Frontal cortex (tissue), 4 donors: ENCODE measurements at places on chromosomes 2 and 18. TPM values are rescaled to one million over a fixed set of nuclear protein-coding genes. Genes with fewer than 3 reads are reported as not detected.
A peak's percentile ranks its signal among the peaks of the same experiment; 100 is the strongest.

DNA sequence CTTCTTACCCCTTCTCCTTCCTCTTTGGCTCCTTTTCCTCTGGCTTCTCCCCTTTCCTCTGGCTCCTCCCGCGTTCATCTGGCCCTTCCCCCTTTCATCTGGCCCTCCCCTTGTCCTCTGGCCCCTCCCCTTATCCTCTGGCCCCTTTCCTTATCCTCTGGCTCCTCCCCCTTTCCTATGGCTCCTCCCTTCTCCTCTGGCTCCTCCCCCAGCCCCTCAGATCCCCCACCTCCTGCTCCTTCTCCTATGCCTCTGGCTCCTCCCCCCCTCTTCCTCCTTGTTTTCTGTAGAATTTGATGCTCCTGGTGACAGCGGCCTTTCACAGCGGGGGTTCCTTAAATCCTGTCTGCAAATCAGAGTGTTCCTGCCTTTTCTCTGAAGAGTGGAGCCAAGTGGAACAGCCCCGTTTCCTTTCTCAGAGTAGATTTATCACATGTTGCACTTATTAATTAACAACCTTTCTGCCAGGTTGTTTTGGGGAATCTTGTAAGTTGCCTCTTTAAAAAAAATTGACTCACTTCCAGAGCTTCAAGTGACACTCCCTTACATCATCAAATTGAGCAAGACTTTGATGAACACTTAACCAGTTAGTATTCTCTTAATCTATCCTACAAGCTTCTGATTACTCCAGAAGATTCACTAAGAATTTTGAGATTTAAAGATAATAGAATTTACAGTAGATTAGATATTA is 27.9 kb downstream of the FABP1 start:
- DNase-seq, result no peak

DNA sequence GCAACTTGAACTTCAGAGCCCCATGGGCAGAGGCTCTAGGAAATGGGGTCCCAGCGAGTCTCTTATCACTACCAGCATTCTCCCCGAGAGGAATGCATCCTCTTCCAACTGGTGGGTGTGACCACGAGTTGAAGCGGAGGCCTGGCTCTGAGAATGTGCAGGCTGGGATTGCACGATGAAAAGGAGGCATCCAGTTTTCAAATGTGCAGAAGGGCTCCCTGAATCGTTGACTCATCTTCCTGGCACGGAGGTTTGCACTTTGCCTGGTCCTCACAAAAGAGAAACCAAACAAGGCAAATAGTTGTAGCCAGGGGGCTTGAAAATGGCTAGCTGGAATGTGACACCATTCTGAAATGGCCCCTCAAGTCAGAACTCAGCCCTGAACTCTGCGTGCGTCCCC is 216.7 kb downstream of the GLI2 start:
- peak; percentile 39 for DNase-seq

GRCh38 chr2:237626813-237627440 is 460 bp upstream of the LRRFIP1 start:
- DNase-seq, result no peak

The OXER1 gene
- not detected for total RNA-seq

The PIK3C3 gene
- total RNA-seq, result 74.6 TPM

- no peak for DNase-seq
Measured at GRCh38 chr2:239666053-239666854, 265.4 kb upstream of the HDAC4 start.

GRCh38 chr18:54415086-54415485 is 57.4 kb downstream of the C18orf54 start:
- no peak for DNase-seq

- DNase-seq, result no peak
Measured at GRCh38 chr2:240688553-240688919, 3.1 kb upstream of the AQP12A start.

DNA sequence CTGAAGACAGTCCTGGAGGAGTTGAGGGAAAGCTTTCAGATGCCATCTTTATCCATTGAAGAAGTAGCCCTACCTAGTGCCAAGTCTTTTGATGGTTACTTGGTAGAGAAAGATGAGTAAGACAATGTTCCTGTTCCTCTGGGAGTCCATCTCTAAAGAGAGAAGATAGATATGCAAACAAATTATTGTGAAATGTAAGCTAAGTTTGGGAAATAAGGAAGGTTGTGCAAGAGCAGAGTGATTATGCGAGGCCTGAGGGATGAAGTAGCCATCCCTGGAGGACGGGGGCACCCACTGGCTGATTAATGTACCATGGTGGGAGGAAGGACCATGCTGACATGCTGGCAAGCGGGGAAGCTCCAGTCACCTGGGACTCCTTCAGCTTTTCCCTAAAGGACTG is 994 bp upstream of the DTNA start:
- DNase-seq, result no peak

DNA sequence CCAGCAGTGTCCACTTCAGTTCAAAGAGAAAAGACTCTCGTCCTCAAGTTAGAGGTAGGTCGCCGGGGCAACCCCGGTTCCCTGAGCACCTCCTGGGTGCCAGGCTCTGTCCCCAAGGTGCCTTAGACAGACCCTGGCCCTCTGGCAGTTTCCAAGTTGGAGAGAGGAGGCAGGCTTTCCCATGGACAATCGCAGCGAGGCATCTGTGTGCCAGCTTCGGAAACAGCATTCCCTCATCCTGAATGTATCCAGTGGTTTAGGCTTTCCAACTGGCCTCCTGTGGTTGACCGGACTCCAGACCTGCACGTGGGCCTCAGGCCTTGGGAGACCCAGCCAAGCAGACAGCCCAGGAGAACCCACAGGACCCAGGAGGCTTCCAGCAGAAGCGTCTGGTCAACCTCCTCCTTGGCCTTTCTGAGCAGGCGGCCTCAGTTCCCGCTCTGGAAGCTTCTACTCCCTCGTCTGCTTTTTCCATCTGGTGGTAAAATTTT is 70.3 kb downstream of the KCNF1 start:
- DNase-seq, result no peak

GRCh38 chr2:187644486-187644885 is 90.3 kb upstream of the TFPI start:
- no peak for DNase-seq

The GPR45 gene
- total RNA-seq, result 0.82 TPM

- DNase-seq, result no peak
Measured at GRCh38 chr2:172849519-172850217, 114.0 kb downstream of the RAPGEF4 start.

- DNase-seq, result no peak
Measured at GRCh38 chr2:133819906-133820305, 251.6 kb upstream of the NCKAP5 start.

DNA sequence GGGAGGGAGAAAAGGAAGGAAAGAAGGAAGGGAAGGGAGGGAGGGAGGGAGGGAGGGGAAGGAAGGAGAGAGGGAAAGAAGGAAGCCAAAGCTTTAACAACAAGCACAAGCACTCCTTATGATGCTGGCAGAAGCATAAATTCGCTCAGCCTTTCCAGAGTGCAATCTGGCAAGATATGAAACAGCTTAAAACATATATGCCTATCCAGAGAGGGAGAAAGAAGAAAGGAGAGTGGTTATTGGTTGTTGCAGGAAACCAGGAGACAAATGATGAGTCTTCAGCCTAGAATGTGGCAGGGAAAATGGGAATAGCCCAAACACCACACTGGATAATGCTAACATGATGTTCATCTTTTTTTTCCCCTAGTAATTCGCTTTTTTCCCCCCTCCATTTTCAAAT is 64.0 kb downstream of the STPG4 start:
- DNase-seq, result no peak

The KLHL30 gene
- under 0.01 TPM for total RNA-seq

The BCL2 gene
- 17.9 TPM for total RNA-seq

The VWA3B gene
- total RNA-seq, result under 0.01 TPM

DNA sequence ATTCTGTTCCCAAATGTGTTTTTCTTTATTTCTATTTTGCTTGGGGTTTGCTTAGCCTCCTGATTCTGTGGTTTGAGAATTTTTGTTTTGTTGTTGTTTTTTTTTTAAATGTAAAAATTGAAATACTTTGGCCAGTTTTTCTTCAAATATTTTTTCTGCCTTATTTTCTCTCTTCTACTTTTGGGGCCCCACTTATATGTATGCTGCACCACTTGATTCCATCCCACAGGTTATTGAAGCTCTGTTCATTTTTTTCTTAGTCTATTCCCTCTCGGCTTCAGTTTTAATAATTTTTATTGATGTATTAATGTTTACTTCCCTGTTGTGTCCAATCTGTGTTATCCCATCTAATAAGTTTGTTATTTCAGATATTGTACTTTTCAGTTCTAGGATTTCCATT is 17.7 kb upstream of the VIT start:
- no peak for DNase-seq

The AFTPH gene
- total RNA-seq, result 109 TPM

DNA sequence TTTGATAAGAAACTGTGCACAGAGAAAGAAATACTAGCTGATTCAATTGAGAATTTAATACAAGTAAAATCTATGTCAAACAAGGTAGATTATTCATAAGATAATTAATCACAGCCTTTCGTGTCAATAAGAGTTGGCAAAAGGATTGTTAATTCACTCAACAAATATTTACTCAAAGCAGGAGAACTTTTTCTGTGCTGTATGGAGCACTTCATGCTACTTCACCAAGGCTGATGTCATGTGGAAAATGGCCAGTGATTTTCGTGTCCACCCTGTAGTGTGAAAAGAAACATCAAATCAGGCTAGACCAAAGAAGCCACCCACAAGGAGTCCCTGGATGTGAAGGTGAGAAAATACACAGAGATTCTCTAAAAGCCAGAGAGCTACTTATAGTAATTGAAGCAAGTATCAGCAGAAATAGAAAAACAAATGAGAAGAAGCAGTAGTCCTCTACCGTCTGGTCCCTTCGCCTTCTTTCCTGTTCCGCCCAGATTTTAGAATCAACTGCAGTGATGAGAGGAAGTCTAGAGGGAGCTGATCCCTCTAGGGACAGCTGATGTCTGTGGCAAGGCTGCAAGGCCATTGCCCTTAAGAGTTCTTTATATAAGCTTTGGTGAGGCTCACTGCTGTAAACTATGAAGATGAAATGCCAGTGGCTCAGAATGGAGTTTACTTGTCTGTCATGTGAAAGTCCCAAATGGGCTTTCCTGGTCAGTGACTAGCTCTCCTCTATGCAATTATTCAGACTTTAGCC is 201.3 kb upstream of the APCDD1 start:
- no peak for DNase-seq

DNA sequence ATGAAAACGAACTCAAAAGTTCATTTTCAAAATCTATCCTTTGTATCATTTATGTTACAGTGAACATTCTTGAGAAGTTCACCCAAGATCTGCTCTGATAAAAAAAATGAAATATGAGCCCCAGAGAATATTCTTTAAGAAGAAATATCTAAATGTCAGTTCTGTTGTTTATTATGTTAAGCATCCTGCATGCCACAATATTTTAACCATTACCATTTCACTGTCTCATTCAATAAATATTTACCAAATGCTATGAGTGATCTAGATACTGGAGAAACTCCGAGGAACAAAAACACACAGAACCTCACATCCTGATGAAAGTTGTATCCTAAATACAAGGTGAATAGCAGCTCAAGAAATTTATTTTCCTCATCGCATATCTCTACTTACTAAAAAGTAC is 170.2 kb downstream of the ZNF385B start:
- no peak for DNase-seq
